T-helper 2 cell (primary cell): ENCODE measurements at places on chromosomes 7 and 10.

DNA sequence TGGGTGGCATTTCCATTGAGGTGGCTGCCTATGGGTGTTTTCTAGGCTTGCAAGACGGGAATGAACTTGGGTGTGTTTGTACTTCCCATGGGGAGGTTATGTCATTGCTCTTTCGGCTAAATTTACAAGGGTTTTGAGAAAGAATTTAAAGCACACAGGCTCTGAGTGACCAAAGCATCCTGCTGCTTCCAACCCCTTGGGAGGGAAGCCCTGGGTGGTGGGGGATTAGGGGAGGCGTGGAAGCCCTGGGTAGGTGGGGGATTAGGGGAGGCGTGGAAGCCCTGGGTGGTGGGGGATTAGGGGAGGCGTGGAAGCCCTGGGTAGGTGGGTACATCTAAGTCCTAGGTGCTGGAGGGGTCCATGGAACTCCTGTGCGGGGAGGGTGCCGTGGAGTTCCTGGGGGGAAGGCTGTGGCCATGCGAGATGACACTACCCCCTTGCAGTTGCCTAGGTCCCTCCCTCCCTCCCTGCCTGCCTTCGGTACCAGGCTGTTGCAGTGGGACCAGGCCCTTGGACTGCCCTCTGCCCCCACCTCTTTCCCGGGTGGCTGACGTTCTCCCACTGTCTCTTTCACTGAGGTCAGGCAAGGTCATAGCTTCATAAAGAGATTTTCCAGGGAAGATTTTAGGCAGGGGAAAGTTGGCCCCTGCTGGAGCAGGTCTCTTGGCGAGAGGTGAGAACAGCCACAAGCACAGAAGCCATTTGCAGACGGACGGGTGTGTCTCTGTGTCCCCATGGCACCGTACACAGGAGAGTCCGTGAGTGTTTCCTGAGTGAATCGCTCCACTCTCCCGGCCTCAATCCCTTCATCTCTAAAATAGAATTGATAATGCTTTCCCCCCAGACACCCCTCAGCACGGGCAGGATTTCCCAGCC, 19.5 kb downstream of the PRF1 start:
- no peak for DNase-seq

- DNase-seq: no peak
These were observed 6.1 kb downstream of the COL1A2 start for GRCh38 chr7:94400643-94401427.

DNA sequence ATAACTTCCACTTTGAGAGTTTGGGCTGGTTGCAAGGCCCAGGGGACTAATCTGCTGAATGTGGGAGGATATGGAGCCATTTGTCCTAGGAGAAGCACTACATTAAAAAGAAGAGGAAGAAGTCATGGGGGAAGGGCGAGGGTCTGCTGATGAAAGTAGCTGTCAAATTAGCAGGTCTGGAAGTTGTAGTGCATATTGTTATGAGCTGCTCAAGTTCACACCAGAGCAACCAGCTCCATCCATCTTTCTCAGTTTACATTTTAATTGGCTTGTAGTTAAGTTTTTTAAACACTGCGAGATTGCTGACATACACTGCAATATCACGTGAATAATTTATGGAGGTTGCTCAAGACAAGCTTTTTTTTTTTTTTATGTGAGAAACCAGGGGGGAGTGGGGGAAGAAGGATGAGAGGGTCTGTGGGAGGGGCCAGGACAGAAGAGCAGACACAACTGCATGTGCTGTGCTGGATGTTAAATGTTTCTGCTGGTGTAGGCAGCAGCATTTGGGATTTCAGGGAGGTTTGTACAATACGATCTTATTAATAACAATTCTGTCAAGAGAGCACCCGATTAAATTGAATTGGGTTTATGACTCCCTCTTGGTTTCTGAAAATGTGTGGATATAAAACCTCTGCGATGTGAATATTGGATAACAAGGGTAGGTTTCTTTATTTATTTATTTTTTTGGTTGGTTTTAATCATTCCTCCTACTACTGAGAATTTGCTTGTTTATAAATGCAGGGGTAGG, 759.0 kb upstream of the GALNT17 start:
- DNase-seq: no peak

GRCh38 chr10:36021096-36021495, 379.0 kb upstream of the FZD8 start:
- no peak for DNase-seq

DNA sequence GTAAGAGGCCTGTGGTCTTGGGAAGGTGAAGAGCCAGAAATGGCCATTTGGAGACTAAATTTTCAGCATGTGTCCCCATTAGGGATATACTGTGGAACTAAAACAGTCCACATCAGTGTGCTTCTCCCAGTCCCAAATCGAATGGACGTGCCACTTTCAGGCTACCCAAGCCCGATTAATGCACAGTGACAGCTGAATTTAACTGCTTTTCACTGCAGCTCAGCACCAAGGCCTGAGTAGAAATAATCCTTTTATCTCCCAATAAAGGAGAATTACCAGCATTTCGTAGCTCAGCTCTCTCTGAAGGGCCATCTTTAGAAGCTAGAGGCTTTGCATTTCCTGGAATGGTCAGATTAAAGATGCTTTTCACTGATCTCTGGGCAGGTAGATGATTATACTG, 183.3 kb downstream of the NPSR1 start:
- DNase-seq: no peak

DNA sequence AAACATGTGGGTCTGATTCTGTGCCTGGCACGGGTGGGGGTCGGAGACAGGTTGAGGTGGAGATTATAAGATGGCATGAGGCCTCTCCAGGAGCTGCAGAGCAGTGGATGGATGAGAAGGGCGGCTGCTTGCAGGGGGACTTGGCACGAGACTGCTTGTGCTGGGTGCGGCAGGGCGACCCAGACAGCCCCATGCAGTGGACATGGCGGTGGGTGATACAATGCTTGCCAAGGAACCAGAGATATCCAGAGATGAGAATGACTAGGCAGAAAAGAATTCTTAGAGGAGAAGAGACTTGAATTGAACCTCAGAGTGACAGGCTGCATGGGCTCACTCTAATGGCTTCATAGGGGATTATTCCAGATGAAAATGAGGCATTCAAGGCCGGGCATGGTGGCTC, 145.4 kb downstream of the NEURL1 start:
- no peak for DNase-seq

GRCh38 chr10:88041243-88042159, 178.1 kb downstream of the PTEN start:
- no peak for DNase-seq

GRCh38 chr7:124570558-124570957, 195.0 kb downstream of the GPR37 start:
- no peak for DNase-seq

DNA sequence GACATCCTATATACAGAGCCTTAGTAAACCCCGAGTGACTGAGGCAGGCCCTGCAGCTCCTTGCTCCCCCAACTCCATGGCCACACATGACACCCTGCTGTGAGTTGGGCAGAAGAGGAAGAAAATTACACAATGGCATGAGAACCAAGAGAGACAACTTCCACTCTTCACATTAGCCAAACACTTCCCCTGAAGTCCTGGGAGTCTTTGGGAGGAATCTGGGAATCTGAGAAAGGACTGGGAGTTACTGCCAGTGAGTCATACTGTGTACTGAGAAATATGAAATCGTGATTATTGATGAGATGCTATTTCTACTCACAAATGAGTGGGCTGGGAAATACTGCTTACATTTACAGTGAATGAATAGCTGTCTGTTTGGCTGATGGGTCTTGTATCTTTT, 116.6 kb downstream of the SPAG6 start:
- DNase-seq: no peak

- no peak for DNase-seq
These were observed 262.0 kb downstream of the PRPF18 start for GRCh38 chr10:13848520-13849445.

DNA sequence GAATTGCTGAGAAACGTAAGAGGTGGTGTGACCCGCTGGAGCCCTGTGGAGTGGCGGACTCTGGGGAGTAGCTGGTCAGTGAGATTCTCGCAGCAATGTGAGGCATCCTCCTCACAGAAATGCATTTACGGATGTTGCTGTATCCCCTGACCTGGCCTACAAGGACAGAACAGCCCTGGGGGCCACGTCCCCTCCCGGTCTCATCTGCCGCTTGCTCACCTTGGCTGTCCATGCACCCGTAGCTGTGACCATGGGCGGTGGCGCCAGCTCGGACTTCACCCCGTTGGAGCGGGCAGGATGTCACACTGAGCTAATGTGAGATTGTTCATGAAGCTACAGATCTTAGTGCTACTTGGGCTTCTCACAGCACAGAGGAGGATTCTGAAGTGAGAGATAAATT, 193.8 kb downstream of the EBF3 start:
- DNase-seq: no peak

DNA sequence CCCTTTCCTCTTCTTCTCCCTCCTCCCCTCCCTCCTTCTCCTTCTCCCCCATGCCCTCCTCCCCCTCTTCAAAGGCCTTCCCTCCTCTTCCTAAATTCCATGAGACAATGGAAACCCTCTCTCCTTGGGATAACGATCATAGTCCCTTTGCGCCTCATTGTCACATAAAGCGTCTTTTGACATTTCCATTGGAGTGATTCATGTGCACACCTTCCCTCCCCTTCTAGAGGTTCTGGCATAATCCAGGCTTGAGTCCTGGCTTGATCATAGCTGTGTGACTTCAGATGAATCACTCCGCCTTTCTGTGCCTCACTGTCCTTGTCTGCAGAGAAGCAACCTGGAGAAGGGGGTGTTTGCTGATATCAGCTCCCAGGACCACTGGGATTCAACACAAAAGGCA, 204.2 kb downstream of the TNS3 start:
- DNase-seq: no peak

DNA sequence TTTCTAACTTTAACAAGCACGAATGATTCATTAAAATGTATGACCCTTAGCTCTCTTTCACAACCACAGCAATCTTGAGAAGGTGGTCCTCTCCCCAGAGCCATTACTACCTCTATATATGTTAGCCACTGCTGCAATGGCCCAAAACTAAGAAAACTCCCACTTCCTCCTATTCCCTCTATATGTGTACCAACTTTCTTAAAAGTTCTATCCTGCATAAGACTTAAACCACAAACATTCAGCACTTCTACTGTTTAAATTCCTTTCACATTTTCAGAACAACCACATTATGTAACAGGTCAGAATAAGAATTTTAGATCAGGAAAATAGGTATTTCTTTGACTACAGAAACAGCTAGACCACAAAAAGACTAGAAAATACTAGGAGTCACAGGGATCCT, 36.2 kb downstream of the WASL start:
- no peak for DNase-seq

DNA sequence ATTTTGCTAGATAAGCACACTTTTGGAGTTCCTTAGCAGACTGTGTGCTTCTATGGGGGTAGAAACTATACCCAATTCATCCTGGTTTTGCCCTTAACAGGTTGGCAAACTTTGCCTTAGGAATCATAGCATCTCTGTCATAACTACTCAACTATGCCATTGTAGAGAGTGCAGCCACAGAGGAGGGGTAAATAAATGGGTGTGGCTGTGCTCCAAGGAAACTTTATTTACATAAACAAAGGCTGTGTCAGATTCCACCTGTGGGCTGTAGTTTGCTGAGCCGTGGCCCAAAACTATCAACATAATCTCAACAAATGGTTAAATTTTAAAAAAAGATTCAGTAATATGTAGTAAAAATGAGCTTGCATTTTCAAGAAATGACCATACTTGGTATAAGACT, 51.6 kb upstream of the LAMB1 start:
- no peak for DNase-seq

GRCh38 chr10:14601872-14602725, 172.6 kb downstream of the FAM107B start:
- no peak for DNase-seq

DNA sequence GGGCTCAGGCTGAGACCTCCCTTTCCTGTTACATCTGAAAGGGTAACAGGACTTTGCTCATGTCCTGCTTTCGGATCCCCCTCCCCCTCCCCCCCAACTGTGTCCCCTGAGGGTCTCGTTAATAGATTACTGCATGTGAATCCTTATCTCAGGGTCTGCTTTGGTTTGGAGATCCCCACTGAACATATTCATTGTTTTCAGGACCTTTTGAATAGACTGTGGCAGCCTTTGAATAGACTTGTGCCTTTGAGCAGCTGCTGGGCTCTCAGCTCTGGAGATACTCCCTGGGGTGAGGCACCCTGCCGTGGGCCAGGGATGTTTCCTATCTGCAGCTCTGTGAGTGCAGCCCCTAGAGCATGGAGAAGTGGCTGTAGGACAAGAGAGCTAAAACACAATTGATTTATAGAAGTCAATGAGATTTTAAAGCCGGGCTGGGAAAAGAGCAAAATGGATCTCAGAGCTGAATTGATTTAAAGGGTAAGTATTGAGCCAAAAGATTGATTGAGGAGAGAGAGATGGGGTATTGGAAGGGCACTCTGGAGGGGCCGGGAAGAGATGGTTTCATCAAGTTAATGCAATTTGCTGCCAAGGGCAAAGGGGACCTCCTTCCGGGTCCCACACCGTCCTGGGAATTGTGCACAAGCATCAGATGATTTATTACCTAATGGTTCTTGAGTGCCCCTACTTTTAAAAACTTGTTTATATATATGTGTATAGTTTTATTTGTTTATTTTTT, 9.9 kb downstream of the ARHGAP22 start:
- no peak for DNase-seq

DNA sequence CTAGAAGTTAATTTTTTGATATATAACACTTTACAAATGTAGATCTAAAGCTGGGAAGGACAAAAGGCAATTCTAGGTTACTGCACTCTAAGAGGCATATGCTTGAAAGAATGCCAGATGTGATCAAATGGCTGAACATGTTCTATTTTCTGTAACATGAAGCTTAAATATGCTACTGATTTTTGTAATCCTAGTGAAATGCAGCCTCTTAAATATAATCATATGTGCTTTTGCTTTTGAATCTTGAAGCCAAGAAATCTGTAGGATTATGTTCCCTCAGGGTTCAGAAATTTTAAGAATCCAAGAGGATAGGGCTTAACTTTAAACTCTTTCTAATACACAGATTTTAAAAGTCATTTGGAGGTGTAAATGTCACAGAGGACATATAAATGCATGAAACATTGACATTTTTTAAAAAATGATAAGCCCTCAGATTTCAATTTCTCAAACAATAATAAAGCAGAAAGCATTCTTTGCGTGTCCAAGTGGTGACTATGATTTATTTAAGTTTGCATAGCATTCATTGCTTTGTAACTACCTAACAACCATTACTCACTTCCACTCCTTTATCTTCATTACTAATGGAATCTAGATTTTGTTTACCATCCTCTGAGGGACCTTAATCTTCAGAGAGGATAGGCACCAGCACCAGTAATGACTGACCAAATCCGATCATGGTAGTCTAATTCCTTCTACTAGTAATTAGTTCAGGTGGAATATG, 170.4 kb downstream of the MAGI2 start:
- no peak for DNase-seq

DNA sequence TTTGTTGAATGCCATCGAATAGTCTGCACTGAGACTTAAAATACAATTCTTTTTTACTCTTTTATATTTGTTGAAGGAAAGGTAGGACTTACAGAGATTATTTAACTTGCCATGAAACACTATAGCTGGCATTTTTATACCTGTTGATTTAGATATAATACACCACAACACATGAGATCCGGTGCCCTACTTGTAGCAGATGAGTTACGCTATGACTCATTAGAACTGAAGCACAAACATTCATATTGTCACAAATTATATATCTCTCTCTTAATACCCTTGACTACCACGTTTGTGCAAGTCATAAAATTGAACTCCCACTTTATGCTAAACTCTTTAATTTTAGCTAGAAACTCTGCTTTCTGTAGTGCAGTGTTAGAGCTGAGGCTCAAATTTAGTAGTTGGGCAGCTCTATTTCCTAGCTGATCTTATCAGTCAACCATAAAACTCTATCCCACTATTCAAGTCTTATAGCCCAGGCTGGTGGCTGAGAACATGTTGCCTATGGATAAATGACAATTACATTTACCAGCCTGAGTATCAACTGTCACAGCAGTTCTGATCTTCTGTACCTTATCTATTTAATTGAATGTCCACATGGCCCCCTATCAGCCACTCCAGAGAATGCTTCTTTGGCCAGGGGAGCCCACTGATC, 137.4 kb upstream of the SEMA3D start:
- no peak for DNase-seq
